ENCODE measurements at places on chromosomes 1 and 21.

DNA sequence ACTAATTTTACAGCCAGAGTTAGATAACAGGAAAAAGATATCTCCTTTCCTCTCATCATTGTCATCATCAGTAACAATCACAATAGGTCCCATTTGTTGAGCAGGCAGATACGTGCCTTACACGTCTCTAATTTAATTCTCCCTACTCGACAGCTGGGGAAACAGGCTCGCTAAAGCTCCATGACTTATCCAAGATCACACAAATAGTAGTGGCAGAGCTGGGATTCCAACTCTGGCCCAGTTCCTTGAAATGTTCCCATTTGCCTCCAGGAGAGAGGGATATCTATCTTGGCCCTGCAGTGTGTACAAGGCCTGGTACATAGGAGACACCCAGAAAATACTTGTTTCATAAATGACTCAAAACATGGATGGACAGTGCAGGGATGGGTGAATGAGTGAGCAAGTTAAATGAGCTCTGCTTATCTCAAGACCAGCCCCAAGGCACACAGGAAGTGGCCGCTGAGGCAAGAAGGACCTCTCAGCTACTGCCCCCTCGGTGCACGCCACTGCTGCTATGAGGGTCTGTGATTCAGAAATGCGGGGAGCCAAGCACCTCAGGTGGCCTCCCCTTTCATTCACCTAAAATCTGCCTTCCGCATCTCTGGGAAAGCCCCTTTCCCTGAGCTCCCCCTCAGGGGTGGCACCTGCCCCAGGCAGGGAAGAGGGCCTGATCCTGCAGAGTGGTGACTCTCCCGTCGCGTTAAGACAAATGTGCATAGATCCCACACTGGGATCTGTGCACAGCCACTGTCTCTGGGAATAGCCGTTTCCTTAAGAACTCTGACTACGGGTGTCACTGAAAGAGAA is 3.6 kb downstream of the KCNN3 start:
- no peak for DNase-seq

- DNase-seq = no peak
Observed at GRCh38 chr1:41368801-41369200, 7.6 kb downstream of the FOXO6 start.

DNA sequence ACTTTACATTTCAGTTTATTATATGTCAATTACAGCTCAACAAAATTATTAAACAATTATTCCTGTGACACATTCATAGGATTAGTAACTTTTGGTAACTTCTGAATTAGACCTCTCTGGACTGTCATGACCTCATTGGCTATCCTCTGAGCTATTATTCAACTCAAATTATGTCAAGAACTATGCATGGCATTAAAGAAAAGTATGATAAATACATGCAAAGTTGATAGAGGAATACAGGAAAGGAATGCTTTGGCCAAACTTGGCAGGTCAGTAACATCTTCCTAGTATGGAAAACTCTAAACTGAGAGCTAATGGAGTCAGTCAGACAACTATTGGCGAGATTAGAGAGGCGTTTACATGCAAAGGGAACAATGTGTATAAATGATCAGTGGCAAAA is 158.4 kb downstream of the DUSP10 start:
- DNase-seq = no peak

GRCh38 chr1:236400061-236400603 is 6.0 kb downstream of the EDARADD start:
- DNase-seq = no peak

GRCh38 chr1:42152907-42153600 is at the start of gene GUCA2B:
GUCA2B (plus strand) TSS chr1:42153410; CDS start chr1:42153451, 41 bp downstream.
- no peak for DNase-seq

- DNase-seq = no peak
Observed at GRCh38 chr21:39362733-39363132, 13.8 kb upstream of the HMGN1 start.

DNA sequence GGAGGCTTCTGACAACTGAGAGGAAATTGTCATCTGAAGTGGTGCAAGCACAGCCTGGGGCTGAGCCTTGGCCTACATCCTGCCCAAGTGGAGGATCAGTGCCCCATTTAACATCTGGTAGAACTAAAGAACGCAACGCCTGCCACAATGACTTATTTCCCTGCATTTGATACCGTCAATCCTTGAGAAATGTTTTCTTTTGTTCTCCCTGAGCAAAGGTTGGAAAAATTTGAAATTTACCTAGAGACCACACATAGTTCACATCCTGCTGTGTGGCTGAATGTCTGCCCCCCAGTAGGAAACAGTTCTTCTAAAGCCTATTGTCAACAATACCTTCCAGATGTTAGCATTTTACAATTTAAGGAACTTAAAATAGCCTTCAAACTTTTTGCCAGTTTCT is 5.6 kb upstream of the RGS4 start:
- no peak for DNase-seq

DNA sequence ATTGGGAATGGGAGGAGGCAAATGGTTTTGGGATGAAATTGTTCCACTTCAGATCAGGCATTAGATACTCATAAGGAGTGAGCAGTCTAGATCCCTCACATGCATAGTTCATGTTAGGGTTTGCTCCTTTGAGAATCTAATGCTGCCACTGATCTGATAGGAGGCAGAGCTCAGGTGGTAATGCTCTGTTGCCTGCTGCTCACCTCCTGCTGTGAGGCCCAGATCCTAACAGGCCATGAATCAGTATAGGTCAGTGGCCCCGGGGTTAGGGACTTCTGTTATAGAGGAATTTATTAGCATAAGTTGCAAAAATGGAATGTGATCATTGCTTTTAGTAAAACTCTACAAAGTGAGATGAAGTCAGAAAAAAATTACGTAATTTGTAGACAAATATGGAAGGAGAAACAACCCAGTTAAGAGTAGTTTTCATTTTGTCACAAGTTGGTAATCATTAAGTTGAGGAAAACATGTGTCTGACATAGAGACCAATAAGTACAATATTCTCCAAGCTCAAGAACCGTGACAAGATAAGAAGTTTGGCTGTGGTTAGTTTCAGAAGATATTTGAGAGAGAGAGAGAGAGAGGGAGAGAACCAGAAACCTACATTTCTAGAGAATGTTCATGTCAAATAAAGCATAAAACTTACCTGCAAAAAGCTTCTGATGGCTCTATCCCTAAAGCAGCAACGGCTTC is 689.7 kb upstream of the PRMT6 start:
- DNase-seq = no peak

DNA sequence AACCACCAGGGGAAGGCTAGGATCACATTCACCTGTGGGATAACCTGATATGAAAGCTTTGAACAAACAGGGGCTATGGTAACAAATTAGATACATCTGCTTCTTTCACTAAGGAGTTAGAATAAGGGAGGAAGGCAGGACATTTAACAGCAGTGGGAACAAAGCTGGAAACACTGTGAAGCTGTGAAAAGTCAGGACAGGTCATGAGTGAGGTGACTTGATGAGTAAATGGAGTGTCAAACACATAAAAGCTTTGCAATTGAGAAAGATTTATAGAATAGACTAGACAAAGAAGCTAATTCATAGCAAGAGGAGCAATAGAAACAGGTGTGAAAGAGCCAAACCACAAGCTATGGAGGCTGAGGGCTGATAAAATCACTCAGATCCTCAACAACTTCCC is 110.0 kb downstream of the ASTN1 start:
- DNase-seq = no peak

DNA sequence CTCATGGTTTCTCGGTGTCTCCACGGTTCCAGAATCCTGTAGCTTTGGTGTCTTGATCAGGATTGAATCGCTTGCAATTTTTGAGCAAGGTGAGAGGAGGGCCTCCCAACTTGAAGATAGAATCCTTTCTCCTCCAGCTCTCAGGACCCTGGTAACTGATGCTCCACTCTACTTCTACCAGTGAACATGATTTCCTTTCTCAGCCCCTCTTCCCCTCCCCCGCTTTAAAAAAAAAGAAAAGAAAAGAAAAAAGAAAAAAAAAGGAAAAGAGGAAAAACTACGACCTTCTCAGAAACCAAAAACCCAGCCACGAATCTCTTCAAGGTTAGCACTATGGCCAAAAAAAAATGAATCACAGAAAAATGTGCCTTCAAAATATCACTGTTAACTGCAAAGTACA is 1.2 kb downstream of the ARHGEF11 start:
- no peak for DNase-seq

GRCh38 chr1:44296086-44296485 is 59.0 kb downstream of the ERI3 start:
- no peak for DNase-seq

- peak; percentile 69 for DNase-seq
Observed at GRCh38 chr1:147627435-147628110, 42.8 kb downstream of the ACP6 start.

DNA sequence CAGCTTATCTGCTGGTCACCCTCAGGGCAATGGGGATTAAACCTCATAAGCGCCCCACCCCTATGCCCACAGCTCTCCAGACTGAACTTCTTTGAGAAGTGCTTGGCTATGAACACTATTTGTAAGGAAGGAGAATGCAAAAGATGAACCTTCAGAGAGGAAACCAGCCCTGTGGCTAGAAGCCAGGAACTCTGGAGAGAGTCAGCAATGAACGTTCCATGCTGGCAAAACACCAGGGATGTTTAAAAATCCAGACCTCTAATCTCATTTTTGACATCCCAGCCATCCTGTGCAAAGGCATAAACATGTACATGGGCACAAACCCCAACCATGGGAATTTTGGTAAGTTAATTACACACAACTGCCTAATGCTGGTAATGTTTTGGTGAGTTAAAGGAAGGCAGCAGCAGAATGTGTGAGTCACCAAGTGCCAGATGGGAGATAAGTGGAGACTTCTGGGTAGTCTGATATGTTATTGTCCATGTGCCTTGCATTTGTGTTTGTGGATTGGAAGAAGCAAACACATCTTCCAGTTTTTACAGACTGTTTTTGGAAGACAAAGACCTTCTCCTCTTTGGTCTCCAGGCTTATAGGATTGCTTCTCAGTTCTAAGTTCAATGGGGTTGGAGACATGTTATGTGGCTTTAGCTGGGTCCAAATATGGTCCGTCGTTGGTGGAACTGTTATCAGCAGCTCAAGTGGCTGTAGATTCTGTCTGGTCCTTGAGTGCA is 174.1 kb upstream of the ETV3 start:
- no peak for DNase-seq

- DNase-seq = no peak
Observed at GRCh38 chr1:233299450-233299849, 3.9 kb upstream of the PCNX2 start.

- no peak for DNase-seq
Observed at GRCh38 chr1:75034376-75034775, 99.8 kb upstream of the LHX8 start.

DNA sequence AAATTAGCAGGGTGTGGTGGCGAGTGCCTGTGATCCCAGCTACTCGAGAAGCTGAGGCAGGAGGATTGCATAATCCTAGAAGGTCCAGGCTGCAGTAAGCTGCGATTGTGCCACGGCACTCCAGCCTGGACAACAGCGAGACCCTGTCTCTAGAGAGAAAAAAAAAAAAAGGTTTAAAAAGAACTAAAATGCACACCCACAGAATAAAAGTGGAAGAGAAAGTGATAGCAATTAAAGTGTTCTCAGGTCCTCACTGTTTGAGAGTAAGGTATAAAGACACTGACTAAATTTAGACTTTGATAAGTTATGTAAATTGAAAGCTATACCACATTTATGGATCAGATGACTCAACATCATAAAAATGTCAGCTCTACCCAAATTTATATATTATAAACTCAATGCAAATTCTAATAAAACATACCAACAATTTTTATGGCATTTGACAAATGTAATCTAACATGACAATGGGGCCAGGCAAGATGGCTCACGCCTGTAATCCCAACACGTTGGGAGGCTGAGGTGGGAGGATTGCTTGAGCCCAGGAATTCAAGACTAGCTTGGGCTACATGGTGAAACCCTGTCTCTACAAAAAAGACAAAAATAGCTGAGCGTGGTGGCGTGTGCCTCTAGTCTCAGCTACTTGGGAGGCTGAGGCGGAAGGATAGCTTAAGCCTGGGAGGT is 11.8 kb downstream of the ZBTB17 start:
- DNase-seq = no peak

DNA sequence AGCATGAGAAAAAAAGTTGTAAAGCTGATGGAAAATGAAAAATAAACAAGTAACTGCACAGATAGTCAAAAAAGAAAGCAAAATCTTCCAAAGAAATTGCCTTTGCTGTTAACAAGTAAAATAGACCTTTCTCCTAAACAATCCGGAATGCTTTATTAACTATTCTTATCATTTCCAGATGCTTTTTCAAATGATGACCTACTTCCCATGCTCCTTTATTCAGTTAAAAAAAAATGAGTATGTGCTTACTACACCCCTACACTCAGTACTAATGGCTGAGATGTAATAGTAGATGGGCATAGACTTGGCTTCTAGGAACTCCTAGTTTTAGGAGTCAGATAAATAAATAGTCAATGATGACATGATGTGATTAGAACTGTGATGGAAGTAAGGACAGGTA is 108.5 kb downstream of the NIBAN1 start:
- DNase-seq = no peak

GRCh38 chr1:109877317-109877771 is 33.3 kb upstream of the CSF1 start:
- no peak for DNase-seq

GRCh38 chr1:27037518-27037917 is 24.9 kb upstream of the TENT5B start:
- DNase-seq = no peak

- no peak for DNase-seq
Observed at GRCh38 chr1:179241530-179242097, 12.1 kb upstream of the ABL2 start.

- no peak for DNase-seq
Observed at GRCh38 chr1:212935387-212935981, 14.9 kb upstream of the VASH2 start.

DNA sequence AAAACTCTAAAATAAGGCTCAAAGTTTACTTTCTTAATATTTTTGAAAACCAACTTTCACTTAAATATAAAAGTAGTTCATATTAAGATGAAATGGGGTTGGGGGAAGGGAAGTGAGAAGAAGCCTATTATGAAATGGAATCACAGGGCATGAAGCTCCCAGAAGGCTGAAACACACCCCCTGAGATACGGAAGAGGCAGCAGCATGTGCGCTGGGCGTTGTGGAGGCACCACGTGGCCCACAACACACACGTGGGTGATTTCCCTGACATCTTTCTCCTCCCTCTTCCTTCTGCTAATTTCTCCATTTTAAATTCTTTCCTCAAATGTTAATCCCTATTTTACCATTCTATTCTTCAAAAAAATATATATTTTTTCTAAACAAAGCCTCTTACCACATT is 35.6 kb upstream of the SEC16B start:
- DNase-seq = no peak

- no peak for DNase-seq
Observed at GRCh38 chr21:45102391-45102932, 28.1 kb downstream of the ADARB1 start.

DNA sequence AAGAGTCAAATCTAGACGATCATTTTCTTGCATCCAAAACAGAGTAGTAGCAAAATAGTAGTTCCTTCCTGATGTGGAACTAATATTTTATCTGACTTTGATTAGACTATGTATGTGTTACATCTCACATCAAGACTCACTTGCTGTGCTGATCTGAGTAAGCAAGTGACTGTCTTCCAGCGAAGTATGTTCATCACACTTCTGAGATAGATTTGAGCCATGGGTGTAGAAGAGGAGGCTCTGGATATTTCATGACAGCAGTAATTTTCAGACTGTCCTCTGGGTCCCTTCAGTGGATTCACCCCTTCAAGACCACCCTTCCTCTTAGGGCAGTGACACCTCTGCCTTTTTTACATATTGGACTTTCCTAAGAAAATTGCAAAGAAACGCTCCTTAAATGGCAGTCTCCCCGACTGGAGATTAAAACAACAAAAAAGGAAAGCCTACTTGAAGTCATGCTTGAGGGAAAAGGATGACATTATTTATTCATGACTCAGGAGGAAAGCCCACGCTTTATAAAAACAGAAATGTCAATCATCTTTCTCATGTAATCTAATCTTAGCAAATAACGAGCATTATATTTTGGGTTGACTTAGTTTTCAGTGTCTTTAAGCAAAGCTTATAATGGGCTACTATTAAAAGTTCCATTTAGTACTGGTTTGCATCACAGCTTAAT is 22.8 kb downstream of the ATP1B1 start:
- no peak for DNase-seq

All from GM12892 (cell line).